ENCODE measurements at places on chromosomes 7 and 10. TPM values are rescaled to one million over a fixed set of nuclear protein-coding genes. Genes with fewer than 3 reads are reported as not detected.

NANOS1 gene
- total RNA-seq: 0.71 TPM

AQP1 gene
- not detected for total RNA-seq

MKI67 gene
- 50.4 TPM for total RNA-seq

PAX4 gene
- total RNA-seq: not detected

RTKN2 gene
- 3.3 TPM for total RNA-seq

ACBD5 gene
- 20.4 TPM for total RNA-seq

CALHM3 gene
- total RNA-seq: not detected

DNA sequence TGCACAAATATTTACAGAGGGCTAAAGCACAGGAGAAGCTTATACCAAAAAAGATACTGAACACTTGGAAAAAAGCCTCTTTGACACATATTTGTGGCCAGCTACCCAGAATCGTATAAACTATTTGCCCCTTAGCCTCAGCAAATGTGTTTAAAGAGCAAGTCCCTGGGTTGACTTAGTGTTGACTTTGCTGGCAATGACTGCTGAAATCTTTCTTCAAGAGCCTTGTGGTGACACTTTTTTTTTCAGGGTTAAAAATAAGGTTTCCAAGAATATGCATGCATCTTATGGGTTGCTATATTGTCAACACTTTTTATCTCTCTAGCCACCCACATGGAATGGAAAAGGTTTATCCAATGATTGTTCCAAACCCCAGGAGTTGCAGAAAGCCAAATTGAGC lies 14.9 kb upstream of the PLEKHS1 start:
- no peak for DNase-seq

DNA sequence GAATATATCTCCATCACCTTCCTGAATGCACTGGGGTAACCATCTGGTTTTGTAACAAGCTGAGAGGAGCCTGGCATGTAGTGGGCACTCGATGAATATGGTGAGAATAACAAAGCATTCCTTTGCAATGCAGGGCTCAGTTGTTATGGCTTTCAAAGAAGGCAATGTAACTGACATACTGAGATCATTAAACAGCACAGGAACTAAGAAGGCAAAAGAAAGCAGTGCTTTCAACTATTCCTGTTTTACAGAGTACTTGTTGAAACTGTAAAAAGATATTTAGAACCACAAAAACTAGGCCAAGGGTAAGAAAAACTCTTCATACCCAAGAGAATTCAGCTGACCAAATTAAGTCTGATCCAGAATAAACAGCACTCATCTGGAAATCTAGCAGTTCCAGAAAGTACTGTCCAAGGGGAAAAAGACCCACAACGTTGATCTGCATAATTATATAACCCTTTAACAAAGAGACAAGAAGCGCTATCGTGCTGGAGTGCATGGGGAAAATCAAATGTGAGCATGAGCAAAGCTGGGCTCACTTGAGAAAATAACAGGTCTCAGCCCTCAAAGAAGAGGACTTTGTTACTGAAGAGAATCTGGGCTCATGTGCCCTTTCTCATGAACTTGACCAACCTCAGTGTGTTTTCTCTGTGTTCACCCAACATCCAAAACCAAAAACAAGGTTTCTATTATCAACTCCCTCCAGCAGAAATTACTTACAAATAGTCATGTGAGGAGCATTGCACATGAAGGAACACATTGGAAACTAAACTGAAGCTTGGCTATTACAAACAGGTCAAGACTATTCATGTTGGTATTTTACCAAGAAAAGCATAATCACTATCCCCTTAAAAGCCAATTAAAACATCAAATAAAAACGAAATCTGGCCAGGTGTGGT lies 116.2 kb downstream of the AVL9 start:
- peak; percentile 24 for DNase-seq

GRCh38 chr10:30094601-30095000 lies 35.2 kb upstream of the JCAD start:
- no peak for DNase-seq

DNA sequence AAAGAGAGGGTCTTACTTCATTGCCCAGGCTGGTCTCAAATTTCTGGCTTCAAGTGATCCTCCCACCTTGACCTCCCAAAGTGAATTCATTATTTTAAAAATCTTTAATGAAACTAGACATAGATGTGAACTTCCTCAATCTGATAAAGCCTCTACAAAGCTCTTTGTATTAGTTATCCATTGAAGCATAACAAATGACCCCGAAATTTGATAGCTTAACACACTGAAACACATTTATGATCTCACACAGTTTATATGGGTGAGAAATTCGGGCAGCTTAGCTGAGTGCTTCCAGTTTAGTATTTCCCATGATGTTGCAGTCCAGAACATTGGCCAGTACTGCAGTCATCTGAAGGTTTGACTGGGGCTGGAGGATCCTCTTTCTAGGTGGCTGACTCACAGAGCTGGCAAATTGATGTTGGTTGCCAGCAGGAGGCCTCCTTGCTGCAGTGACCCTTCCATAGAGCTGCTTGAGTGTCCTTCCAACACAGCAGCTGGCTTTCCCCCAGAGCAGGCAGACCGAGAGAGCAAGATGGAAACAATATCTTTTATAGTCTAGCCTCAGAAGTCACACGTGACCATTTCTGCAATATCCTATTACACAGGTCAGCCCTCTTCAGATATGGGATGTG lies 16.6 kb upstream of the WNT8B start:
- no peak for DNase-seq

DNA sequence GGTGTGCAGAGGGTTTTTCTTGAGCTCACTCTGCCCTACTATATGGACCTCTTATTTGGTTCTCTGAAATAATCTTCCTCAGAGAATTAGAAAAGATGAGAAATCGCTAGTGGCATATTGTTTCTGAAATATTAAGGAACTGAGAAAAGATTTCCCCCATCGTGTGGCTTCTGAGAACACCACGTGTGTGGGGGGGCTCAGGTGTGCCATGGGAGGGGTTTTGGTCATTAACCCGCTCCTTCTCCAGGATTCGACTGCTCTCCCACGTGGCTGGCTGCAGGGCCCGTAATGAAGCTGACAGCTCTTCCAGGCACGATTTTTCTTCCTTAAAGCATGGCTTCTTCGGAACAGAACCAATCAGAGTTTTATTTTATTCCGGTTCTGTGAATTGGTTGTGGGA lies 67.7 kb downstream of the XRCC2 start:
- no peak for DNase-seq

DNA sequence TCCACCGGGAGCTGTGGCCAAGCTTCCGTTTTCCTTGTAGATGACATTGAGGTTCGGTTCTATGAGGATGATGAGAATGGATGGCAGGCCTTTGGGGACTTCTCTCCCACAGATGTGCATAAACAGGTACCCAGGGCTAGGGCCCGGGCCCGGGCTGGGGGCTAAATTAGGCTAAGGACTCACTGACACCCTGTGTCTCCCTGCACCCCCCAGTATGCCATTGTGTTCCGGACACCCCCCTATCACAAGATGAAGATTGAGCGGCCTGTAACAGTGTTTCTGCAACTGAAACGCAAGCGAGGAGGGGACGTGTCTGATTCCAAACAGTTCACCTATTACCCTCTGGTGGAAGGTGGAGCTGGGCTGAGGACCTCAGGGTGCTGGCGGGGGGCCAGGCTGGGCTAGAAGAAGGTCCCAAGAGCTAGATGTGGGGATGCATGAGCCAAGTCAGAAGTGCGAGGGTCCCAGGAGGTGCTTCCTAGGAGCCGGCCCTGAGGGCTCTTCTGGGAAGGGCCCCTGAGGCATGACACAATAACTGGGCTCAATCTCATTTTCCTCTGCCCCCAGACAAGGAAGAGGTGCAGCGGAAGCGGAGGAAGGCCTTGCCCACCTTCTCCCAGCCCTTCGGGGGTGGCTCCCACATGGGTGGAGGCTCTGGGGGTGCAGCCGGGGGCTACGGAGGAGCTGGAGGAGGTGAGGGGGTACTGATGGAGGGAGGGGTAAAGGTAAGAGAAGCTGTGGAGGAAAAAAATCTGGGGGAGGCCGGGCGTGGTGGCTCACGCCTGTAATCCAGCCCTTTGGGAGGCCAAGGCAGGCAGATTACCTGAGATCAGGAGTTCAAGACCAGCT lies 2.9 kb downstream of the NFKB2 start:
- DNase-seq: no peak

DNA sequence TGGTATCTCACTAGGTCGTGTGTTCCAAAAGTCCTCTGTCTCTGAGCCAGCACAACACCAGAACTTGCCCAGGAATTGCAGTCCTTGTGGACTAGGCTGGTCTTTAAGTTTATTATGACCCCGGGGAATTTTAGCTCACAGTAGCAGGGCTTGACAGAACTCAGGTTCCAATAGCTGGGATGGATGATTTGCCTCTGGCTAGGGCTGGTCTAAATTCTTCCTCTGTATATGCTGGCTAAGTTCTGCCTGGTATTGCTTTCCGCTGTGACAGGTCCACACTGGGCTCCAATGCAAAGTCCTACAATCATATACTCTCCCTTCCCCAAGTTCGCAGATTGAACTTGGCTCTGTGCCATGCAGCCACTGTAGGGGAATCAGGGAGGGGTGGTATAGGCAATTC lies 52.5 kb downstream of the FAS start:
- no peak for DNase-seq

GRCh38 chr10:33573606-33574005 lies 239.1 kb upstream of the NRP1 start:
- DNase-seq: no peak

All from SJSA1 (cell line).